Endodermal cell (in vitro differentiated cells): ENCODE measurements at places on chromosomes 7 and 10. TPM values are rescaled to one million over a fixed set of nuclear protein-coding genes. Genes with fewer than 3 reads are reported as not detected.

- peak; percentile 45 for DNase-seq
- H3K4me1 ChIP-seq = peaks cover 3% of the 10 kb centered on the region
- H3K27me3 ChIP-seq = no peaks in the 10 kb centered on the region
- no peak overlapping the region for H3K4me3 ChIP-seq
- H3K27ac ChIP-seq = peak overlapping the region; percentile 47
These were observed 22.6 kb upstream of the AKR1C3 start for GRCh38 chr10:5071411-5072198.

The COL28A1 gene
- total RNA-seq = 0.36 to 0.49 TPM (median 0.44 TPM) in 3 replicates

The C7orf57 gene
- total RNA-seq = 0.96 TPM in 1 of 3 replicates, not detected in the others

DNA sequence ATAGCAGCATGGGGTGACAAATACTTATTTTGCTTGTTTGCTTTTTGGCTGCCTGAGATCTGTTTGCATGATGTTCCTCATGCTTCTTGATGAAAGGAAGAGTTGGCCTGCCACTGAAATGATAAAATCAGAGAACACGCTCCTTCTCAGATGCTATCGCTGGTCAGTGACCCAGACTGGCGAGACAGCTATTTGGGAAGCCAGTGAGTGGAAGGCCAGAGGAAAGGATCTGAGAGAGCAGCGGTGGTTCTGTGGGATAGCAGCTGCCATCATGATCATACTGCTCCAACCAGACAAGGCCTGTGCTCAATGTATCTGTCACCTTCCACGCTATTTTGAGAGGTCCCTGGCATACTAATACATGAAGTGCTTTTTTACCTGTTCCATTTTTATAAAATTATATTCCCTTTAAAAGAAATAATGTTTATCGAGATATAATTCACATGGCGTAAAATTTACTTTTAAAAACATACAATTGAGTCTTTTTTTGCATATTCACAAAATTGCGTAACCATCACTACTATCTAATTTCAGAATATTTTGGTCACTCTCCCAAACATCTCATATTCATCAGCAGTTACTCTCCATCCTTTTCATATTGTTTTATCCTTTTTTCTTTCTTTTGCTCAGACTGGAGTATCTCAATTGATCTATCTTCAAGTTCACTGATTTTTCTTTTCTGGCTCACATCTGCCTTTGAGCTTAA lies 695.1 kb downstream of the TNS3 start:
- H3K27me3 ChIP-seq = no peaks in the 10 kb centered on the region
- H3K36me3 ChIP-seq = no peaks in the 10 kb centered on the region
- H3K4me3 ChIP-seq = no peak overlapping the region
- H3K27ac ChIP-seq = no peak overlapping the region

DNA sequence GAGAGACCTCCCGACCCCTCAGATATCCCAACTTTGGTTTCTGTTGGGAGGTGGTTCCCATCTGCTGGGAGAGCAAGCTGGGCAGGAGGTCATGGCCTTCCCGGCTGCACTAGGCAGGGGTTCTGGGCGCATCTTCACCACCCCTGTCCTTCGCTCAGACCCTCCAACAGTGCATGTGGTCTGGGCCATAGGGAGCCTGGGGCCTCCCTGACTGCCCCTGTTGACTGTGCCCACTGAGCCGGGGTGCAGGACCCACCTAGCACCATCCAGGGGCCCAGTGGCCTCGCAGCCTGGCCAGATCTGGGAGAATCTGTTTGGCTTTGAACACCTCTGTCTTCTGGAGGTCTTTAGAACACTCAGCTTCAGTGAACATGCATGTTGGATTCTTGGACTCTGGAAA lies 18.7 kb upstream of the INMT start:
- H3K27me3 ChIP-seq = no peaks in the 10 kb centered on the region
- H3K36me3 ChIP-seq = no peaks in the 10 kb centered on the region
- H3K4me3 ChIP-seq = no peak overlapping the region
- no peak overlapping the region for H3K27ac ChIP-seq
- no peak for DNase-seq

The CUTC gene
- 20.9 to 22.9 TPM (median 21.2 TPM) in 3 replicates for total RNA-seq

The PNLIPRP3 gene
- total RNA-seq = not detected in 2 replicates

GRCh38 chr10:132624847-132625471 lies 87.4 kb downstream of the INPP5A start:
- DNase-seq = no peak
- H3K27me3 ChIP-seq = no peaks in the 10 kb centered on the region
- no peak overlapping the region for H3K4me3 ChIP-seq
- H3K36me3 ChIP-seq = no peaks in the 10 kb centered on the region

GRCh38 chr7:94030634-94031033 lies 26.5 kb upstream of the BET1 start:
- H3K36me3 ChIP-seq = no peaks in the 10 kb centered on the region
- peaks cover 4% of the 10 kb centered on the region for H3K4me1 ChIP-seq
- H3K4me3 ChIP-seq = no peak overlapping the region
- no peak for DNase-seq

- peak overlapping the region; percentile 48 for H3K27ac ChIP-seq
- H3K4me3 ChIP-seq = peak overlapping the region; percentile 71
- H3K4me1 ChIP-seq = peaks cover 15% of the 10 kb centered on the region
- H3K36me3 ChIP-seq = no peaks in the 10 kb centered on the region
These were observed 171.5 kb downstream of the AKR1D1 start for GRCh38 chr7:138247568-138248333.

The ATG9B gene
- 1.2 to 21.4 TPM (median 2.0 TPM) in 3 replicates for total RNA-seq

DNA sequence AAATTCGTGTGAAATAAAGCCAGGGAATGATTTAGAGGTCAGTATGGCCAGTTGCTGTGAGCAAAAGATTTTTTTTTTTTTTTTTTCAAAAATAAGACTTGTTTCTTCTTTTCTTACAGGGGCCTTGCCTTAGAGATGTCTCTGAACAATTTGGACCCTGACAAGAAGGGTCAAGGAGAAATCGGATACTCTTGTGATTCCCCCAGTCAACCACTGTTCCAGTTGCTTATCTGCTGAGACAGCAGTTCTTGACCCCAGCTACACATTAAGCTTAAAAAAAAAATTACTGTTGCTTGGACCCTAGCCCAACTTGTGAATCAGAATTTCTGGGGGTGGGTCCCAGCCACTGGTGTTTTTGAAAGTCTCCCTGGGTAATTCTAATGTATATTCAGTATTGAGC lies 12.0 kb upstream of the FMC1 start:
- no peak overlapping the region for H3K27ac ChIP-seq
- H3K27me3 ChIP-seq = no peaks in the 10 kb centered on the region
- no peaks in the 10 kb centered on the region for H3K4me1 ChIP-seq
- no peak overlapping the region for H3K4me3 ChIP-seq
- no peak for DNase-seq

DNA sequence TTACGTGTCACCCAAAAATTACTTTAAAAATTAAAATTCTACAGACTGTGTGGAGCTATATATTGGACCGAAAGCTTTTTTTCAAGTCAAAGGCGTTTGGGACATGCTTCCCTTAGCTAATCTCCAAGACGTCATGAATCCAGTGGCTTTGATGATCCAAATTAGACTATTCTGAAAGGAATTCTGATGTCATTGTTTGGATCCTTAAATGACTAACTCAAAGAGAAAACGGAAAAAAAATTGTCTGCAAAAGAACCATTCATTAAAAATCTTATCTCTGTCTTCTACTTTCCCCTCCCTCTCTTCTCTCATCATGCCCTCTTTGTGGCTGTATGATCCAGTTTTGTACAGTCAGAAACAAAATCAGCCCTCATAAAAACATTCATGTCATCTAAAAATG lies 161.8 kb downstream of the ETV1 start:
- no peak overlapping the region for H3K4me3 ChIP-seq
- no peaks in the 10 kb centered on the region for H3K36me3 ChIP-seq
- no peak for DNase-seq
- peaks cover 4% of the 10 kb centered on the region for H3K4me1 ChIP-seq
- no peak overlapping the region for H3K27ac ChIP-seq
- no peaks in the 10 kb centered on the region for H3K27me3 ChIP-seq

DNA sequence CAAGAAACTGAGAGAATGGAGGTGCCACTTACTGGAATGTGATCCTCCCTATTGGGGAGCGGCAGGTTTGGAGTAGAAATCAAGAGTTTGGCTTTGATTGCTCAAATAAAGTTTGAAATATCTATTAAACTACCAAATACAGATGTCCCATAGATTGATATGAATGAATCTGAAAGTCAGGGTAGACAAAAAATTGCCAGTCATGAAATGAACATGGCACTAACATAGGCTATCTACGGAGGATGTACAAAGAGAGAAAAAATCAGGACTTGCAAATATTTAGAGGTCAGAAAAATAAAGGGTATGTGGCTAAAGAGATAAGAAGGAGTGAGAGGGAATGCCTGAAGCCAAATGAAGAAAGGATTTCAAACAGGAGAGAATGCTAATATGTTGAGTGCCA lies 119.9 kb downstream of the PCDH15 start:
- H3K27ac ChIP-seq = no peak overlapping the region
- H3K27me3 ChIP-seq = no peaks in the 10 kb centered on the region

The AOAH gene
- 0.59 and 0.70 TPM in 2 replicates for total RNA-seq

GRCh38 chr7:34652809-34653208 lies 5.2 kb upstream of the NPSR1 start:
- H3K36me3 ChIP-seq = no peaks in the 10 kb centered on the region
- no peak overlapping the region for H3K27ac ChIP-seq
- no peaks in the 10 kb centered on the region for H3K4me1 ChIP-seq
- no peak overlapping the region for H3K4me3 ChIP-seq
- no peaks in the 10 kb centered on the region for H3K27me3 ChIP-seq
- DNase-seq = no peak

The COL17A1 gene
- total RNA-seq = 2.1 to 2.3 TPM (median 2.2 TPM) in 3 replicates

DNA sequence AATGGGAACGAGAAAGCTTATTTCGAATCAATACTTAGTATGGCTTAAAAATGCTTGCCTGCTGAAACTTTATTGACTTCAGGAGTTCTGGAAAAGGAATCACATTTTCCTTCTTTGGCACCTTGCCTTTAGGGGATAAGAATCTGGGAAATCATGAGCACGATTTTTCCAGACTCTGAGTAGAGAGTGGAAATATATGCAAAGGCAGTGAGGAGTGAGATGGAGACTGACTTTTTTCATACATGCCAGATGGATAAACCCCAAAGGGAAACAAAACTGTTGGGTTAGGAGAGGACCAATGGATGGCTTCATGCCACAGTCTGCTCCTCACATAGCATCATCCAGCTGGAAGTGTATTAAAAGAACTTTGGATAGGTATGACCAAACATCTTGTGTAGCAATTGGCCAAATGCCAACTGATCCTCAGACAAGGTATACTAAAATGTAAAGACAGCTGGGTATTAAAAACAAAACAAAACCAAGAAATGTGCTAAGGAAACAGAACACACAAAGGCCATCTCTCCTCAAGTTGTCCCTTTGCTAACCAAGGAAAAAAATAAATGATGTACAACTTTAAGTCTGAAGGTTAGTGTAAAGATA lies 1.7 kb downstream of the COL28A1 start:
- H3K4me1 ChIP-seq = no peaks in the 10 kb centered on the region
- DNase-seq = no peak
- H3K36me3 ChIP-seq = no peaks in the 10 kb centered on the region
- no peaks in the 10 kb centered on the region for H3K27me3 ChIP-seq
- no peak overlapping the region for H3K27ac ChIP-seq

DNA sequence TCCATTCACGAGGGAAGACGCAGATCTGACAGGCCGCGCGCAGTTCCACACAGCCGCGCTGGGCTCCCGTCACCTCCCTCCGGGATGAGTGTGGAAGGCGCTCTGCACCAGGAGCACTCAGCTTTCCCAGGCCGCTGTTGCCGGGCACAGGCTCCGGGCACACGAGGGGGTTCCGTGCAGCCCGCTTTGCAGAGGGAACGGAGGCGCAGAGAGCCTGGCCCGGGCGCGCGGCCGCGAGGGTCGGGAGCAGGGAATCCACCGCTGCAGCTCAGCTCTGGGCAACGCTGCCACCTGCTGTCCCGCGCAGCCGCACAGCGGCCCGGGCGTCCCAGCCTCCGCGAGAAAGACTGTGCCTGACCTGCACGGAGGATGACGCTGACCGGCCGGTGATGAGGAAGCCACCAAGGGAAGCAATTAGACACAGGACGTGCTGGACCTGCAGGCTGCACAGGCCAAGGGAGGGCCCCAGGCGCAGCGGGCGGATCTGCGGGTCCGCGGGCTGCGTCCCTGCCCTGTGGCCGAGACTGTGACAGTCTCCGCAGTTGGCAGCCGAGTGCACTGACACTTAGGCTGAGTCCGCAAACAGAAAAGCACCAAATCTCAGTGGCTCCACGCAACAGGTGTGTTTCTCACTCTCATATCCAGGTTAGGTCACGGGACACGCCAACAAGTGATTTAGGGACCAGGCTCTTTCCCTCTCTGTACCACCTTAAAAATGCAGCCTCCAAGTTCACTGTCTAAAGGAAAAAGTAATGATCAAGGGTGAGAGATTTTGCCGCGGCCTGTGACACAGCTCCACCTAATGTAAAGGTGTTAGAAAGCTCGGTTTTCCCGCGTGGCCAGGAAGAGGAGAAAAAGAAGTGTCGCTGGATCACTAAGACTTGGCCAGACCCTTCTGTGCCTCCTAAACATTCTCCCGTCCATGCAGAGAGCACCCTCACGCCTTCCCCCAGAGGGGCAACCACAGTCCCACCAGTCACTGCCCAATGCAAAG lies 94.5 kb downstream of the SEC61G start:
- no peak overlapping the region for H3K27ac ChIP-seq
- DNase-seq = peak; percentile 94
- H3K4me1 ChIP-seq = no peaks in the 10 kb centered on the region
- H3K4me3 ChIP-seq = peak overlapping the region; percentile 74
- H3K27me3 ChIP-seq = peaks cover 57% of the 10 kb centered on the region

- no peaks in the 10 kb centered on the region for H3K4me1 ChIP-seq
These were observed 4.4 kb upstream of the SEMA3C start for GRCh38 chr7:80923211-80923612.

- no peaks in the 10 kb centered on the region for H3K4me1 ChIP-seq
- H3K27me3 ChIP-seq = no peaks in the 10 kb centered on the region
- no peak overlapping the region for H3K27ac ChIP-seq
These were observed 109.1 kb upstream of the ZNF438 start for GRCh38 chr10:31140716-31141115.

- no peaks in the 10 kb centered on the region for H3K36me3 ChIP-seq
- no peaks in the 10 kb centered on the region for H3K27me3 ChIP-seq
- no peaks in the 10 kb centered on the region for H3K4me1 ChIP-seq
These were observed 111.1 kb upstream of the AFAP1L2 start for GRCh38 chr10:114515298-114515914.

The TRPV5 gene
- 0.09 and 0.15 TPM in 2 replicates for total RNA-seq

DNA sequence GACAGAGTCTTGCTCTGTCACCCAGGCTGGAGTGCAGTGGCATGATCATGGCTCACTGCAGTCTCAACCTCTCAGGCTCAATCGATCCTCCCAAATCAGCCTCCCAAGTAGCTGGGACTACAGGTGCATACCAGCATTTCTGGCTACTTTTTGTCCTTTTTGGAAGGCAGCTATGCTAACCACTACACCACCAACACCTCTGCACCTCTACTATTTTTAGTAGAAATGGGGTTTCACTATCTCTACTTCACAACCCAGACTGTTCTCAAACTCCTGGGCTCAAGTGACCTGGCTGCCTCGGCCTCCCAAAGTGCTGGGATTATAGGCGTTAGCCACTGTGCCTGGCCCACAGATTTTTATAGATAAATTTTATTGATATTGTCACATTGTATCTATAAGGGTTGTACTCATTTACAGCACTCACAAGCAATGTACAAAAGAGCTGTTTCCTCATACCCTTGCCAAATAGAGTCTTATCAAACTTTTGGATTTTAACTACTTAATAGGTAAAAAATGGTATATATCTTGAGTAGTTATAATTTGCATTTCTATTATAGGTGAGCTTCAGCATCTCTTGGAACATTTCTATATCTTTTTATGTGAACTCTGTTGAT lies 23.7 kb downstream of the PRR15 start:
- no peak for DNase-seq
- no peak overlapping the region for H3K4me3 ChIP-seq
- H3K27me3 ChIP-seq = peaks cover 4% of the 10 kb centered on the region
- H3K4me1 ChIP-seq = no peaks in the 10 kb centered on the region
